ENCODE measurements at places on chromosomes 3 and 15. TPM values are rescaled to one million over a fixed set of nuclear protein-coding genes. Genes with fewer than 3 reads are reported as not detected.

The C15orf62 gene
- total RNA-seq = 0.73 TPM

The C3orf33 gene
- 2.3 TPM for total RNA-seq

The ACTRT3 gene
- not detected for total RNA-seq

The CNTN4 gene
- not detected for total RNA-seq

The GPR15 gene
- 40.1 TPM for total RNA-seq

The PLA2G4F gene
- not detected for total RNA-seq

The PCSK6 gene
- total RNA-seq = 6.6 TPM

The KLF15 gene
- not detected for total RNA-seq

The TMEM158 gene
- 1.9 TPM for total RNA-seq

The SPINT1 gene
- total RNA-seq = 4.2 TPM

The ANKUB1 gene
- total RNA-seq = not detected

The A4GNT gene
- total RNA-seq = not detected

The SLC30A4 gene
- total RNA-seq = 3.4 TPM

The ALG1L2 gene
- not detected for total RNA-seq

The PCLAF gene
- total RNA-seq = 1.4 TPM

The DUOXA2 gene
- not detected for total RNA-seq

The GOLGA8S gene
- 0.10 TPM for total RNA-seq

The CLDN16 gene
- total RNA-seq = 0.10 TPM

The AGBL1 gene
- under 0.01 TPM for total RNA-seq

The TRA2B gene
- 496 TPM for total RNA-seq

The CTDSPL gene
- total RNA-seq = 10.9 TPM

The FBXO40 gene
- under 0.01 TPM for total RNA-seq

The PFN2 gene
- 9.4 TPM for total RNA-seq

The EFHB gene
- total RNA-seq = 0.73 TPM

Measured in mononuclear cell (primary cell).